Pericardium fibroblast (primary cell): ENCODE measurements at places on chromosomes 7 and 10. TPM values are rescaled to one million over a fixed set of nuclear protein-coding genes. Genes with fewer than 3 reads are reported as not detected.

The TEX36 gene
- not detected in 2 replicates for total RNA-seq

The SMKR1 gene
- total RNA-seq, result not detected in 2 replicates

The MBL2 gene
- not detected in 2 replicates for total RNA-seq

The SEMA3C gene
- 54.1 and 55.4 TPM in 2 replicates for total RNA-seq

The AKR1C8 gene
- not detected in 2 replicates for total RNA-seq

The PDE1C gene
- 6.4 and 7.4 TPM in 2 replicates for total RNA-seq

The SHH gene
- total RNA-seq, result not detected in 2 replicates

The FKBP6 gene
- total RNA-seq, result not detected in 2 replicates

The SUN3 gene
- total RNA-seq, result not detected in 2 replicates

The SLC26A4 gene
- total RNA-seq, result 0.12 and 0.17 TPM in 2 replicates

The FFAR4 gene
- not detected in 2 replicates for total RNA-seq

The CFAP70 gene
- 0.23 and 0.94 TPM in 2 replicates for total RNA-seq

The FAM241B gene
- total RNA-seq, result 0.35 TPM in 1 of 2 replicates, not detected in the other

The NCF1 gene
- not detected in 2 replicates for total RNA-seq

The AMZ1 gene
- 0.12 TPM in 1 of 2 replicates, not detected in the other for total RNA-seq

The UNCX gene
- total RNA-seq, result not detected in 2 replicates

The CFAP46 gene
- total RNA-seq, result 1.9 and 2.6 TPM in 2 replicates

The EPHB4 gene
- 44.6 and 62.8 TPM in 2 replicates for total RNA-seq

The ATRNL1 gene
- total RNA-seq, result 0.26 and 0.70 TPM in 2 replicates

The FAM24B gene
- 0.68 and 3.2 TPM in 2 replicates for total RNA-seq

The PAX2 gene
- total RNA-seq, result not detected in 2 replicates

The CYP2W1 gene
- total RNA-seq, result 0.12 and 4.8 TPM in 2 replicates

The ARHGEF35 gene
- total RNA-seq, result 0.60 and 4.4 TPM in 2 replicates

The NODAL gene
- total RNA-seq, result not detected in 2 replicates

The KCNIP2 gene
- total RNA-seq, result 0.12 TPM in 1 of 2 replicates, not detected in the other

The TRIM50 gene
- total RNA-seq, result not detected in 2 replicates

The VGF gene
- total RNA-seq, result 0.51 TPM in 1 of 2 replicates, not detected in the other

The GTF2IRD1 gene
- 16.6 and 24.3 TPM in 2 replicates for total RNA-seq

The ZNF479 gene
- not detected in 2 replicates for total RNA-seq

The SLC35B4 gene
- 8.2 and 9.1 TPM in 2 replicates for total RNA-seq

The ELAPOR2 gene
- 3.0 and 11.8 TPM in 2 replicates for total RNA-seq

The SMURF1 gene
- total RNA-seq, result 10.0 and 14.8 TPM in 2 replicates

The PLXNA4 gene
- 8.2 and 20.1 TPM in 2 replicates for total RNA-seq

The EBLN1 gene
- total RNA-seq, result not detected in 2 replicates

The ENO4 gene
- 0.17 TPM in 1 of 2 replicates, not detected in the other for total RNA-seq

The UPK3BL2 gene
- 0.09 and 0.35 TPM in 2 replicates for total RNA-seq

The FOXP2 gene
- 0.58 and 3.3 TPM in 2 replicates for total RNA-seq

The FKBP14 gene
- 18.6 and 27.9 TPM in 2 replicates for total RNA-seq

The CALN1 gene
- not detected in 2 replicates for total RNA-seq

The PILRA gene
- 2.2 and 5.6 TPM in 2 replicates for total RNA-seq

The PNLIPRP2 gene
- total RNA-seq, result not detected in 2 replicates

The APBB1IP gene
- total RNA-seq, result 0.51 TPM in 1 of 2 replicates, not detected in the other

The TUBAL3 gene
- not detected in 2 replicates for total RNA-seq

The SLC13A1 gene
- total RNA-seq, result not detected in 2 replicates

The CDC14C gene
- not detected in 2 replicates for total RNA-seq

The HOXA1 gene
- 0.23 and 3.3 TPM in 2 replicates for total RNA-seq

The AKR1C3 gene
- 12.3 and 18.4 TPM in 2 replicates for total RNA-seq

The IGF2BP3 gene
- 23.1 and 34.3 TPM in 2 replicates for total RNA-seq

The SUGCT gene
- total RNA-seq, result 7.0 and 11.1 TPM in 2 replicates

The PRSS2 gene
- 1.3 TPM in 1 of 2 replicates, not detected in the other for total RNA-seq

The MYOF gene
- 119 and 148 TPM in 2 replicates for total RNA-seq

The PRSS1 gene
- not detected in 2 replicates for total RNA-seq

The CALHM3 gene
- total RNA-seq, result 0.58 TPM in 1 of 2 replicates, not detected in the other

The HOGA1 gene
- total RNA-seq, result 0.17 and 0.58 TPM in 2 replicates

The CAV1 gene
- total RNA-seq, result 306 and 311 TPM in 2 replicates

The ARPC1B gene
- total RNA-seq, result 255 and 334 TPM in 2 replicates

The GDF2 gene
- total RNA-seq, result not detected in 2 replicates
